ENCODE measurements at places on chromosomes 1 and 21.
A peak's percentile ranks its signal among the peaks of the same experiment; 100 is the strongest.

DNA sequence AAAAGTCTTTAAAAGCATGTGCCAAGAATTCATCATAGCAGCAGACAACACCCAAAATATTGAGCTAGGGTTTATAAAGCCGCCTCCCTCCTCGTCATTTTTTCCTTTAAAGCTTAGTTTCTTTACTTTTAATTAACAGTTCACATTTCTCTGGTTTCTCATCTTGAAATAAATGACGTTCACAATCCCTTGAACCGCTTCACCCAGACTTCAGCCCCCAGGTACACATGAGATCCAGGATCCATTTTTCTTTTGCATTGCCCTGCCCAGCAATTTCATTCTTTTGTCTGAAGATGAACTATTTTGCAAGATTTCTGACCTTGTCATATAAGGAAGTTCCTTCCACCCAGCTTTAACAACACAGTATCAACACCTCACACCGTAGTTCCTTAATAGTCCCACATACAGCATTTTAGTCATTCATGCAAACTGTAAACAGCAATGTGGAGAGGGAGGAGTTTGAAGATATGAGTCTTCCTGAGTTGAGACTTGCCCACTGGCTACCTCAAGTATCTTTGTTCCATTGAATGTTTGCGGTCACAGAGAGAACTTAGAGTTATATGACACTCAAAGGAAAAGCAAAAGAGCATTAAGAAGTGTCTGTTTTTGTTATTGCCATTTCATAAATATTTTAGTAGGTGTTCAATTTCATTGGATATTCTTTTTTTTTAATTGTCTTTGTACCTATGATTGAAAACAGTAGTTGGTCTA, 35.3 kb upstream of the CACYBP start:
- peak overlapping the region; percentile 18 for H3K4me3 ChIP-seq
- H3K36me3 ChIP-seq, result peaks cover 4% of the 10 kb centered on the region
- no peaks in the 10 kb centered on the region for H3K27me3 ChIP-seq
- H3K4me1 ChIP-seq, result peaks cover 51% of the 10 kb centered on the region

DNA sequence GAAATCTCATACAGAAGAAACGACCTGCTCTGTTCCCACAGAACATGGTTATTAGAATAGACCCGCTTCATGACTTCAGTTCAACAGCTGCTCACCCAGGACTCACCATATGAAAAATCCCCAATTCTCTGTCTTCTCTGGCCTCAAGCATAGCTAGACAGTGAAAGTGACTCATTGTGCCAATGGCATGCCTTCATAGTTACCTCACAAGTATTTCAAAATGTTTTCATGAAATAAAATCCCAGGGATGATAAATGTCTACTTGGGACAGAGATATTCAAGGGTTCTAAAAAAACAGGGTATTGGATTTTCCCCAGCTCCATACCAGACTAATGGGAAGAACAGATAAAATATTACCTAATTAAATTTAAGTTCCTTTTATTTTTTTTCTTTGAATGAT, 82.3 kb downstream of the NOTCH2 start:
- H3K4me3 ChIP-seq, result no peak overlapping the region
- DNase-seq, result no peak
- H3K36me3 ChIP-seq, result peaks cover 16% of the 10 kb centered on the region
- peaks cover 18% of the 10 kb centered on the region for H3K4me1 ChIP-seq

GRCh38 chr1:211967704-211968103, 67.7 kb downstream of the INTS7 start:
- no peak overlapping the region for H3K4me3 ChIP-seq
- peaks cover 11% of the 10 kb centered on the region for H3K4me1 ChIP-seq
- no peaks in the 10 kb centered on the region for H3K27me3 ChIP-seq
- H3K36me3 ChIP-seq, result peaks cover 30% of the 10 kb centered on the region

DNA sequence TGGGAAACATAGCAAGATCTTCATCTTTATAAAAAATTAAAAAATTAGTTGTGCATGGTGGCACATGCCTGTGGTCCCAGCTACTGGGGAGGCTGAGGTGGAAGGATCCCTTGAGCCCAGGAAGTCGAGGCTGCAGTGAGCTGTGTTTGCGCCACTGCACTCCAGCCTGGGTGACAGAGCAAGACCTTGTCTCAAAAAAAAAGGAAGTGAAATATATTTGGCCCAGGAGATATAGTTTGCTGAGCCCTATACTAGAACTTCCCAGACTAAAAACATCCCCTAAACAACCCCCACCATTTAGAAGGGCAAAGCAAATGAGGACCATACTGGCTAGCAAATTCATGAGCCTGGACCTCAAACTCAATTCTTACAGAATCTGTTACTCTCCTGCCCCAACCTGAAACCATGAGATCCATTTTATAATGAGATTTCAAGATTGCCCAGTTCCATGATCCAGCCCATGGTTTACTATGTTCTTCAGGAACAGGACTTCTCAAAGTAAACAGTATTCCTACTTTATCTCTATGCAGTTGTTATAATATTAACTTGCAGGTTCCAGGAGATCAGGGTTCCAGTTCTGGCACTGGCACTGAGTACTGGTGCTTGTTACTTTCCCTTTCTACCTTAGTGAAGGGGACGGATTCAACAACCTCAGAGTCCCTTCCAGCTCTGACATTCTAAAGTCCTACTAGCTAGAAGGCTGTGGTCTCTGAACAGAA, 48.9 kb upstream of the TADA1 start:
- peak; percentile 26 for DNase-seq
- no peak overlapping the region for H3K4me3 ChIP-seq
- no peaks in the 10 kb centered on the region for H3K36me3 ChIP-seq
- peaks cover 26% of the 10 kb centered on the region for H3K4me1 ChIP-seq

GRCh38 chr1:223860051-223860622, 14.4 kb upstream of the TP53BP2 start:
- H3K4me1 ChIP-seq, result no peaks in the 10 kb centered on the region
- DNase-seq, result no peak

- H3K27me3 ChIP-seq, result no peaks in the 10 kb centered on the region
- H3K4me3 ChIP-seq, result no peak overlapping the region
- H3K27ac ChIP-seq, result no peak overlapping the region
- no peak for DNase-seq
- no peaks in the 10 kb centered on the region for H3K4me1 ChIP-seq
Observed at GRCh38 chr1:50568782-50569181, 145.5 kb upstream of the DMRTA2 start.

GRCh38 chr1:229993060-229993459, 74.0 kb upstream of the GALNT2 start:
- no peaks in the 10 kb centered on the region for H3K27me3 ChIP-seq
- DNase-seq, result no peak
- H3K4me3 ChIP-seq, result no peak overlapping the region

DNA sequence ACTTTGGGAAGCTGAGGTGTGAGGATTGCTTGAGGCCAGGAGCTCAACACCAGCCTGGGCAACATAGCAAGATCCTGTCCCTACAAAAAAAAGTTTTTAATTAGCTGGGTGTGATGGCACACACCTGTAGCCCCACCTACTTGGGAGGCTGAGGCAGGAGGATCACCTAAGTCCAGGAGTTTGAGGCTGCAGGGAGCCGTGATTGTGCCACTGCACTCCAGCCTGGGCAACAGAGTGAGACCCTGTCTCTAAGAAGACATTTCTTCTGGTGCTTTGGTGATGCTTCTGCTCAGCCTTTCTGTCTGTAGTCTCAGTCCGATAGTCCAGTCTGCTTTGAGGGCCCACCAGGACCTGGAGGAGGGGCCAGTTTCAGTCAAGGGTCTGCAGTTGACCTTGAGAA, 8.3 kb downstream of the PGD start:
- peaks cover 57% of the 10 kb centered on the region for H3K36me3 ChIP-seq
- no peaks in the 10 kb centered on the region for H3K4me1 ChIP-seq
- no peaks in the 10 kb centered on the region for H3K27me3 ChIP-seq
- DNase-seq, result no peak
- no peak overlapping the region for H3K27ac ChIP-seq
- H3K4me3 ChIP-seq, result no peak overlapping the region

- H3K4me3 ChIP-seq, result no peak overlapping the region
- peaks cover 34% of the 10 kb centered on the region for H3K27me3 ChIP-seq
- H3K4me1 ChIP-seq, result no peaks in the 10 kb centered on the region
- H3K27ac ChIP-seq, result no peak overlapping the region
- H3K36me3 ChIP-seq, result no peaks in the 10 kb centered on the region
- no peak for DNase-seq
Observed at GRCh38 chr1:37325509-37326437, 148.6 kb upstream of the ZC3H12A start.

- H3K36me3 ChIP-seq, result peaks cover 31% of the 10 kb centered on the region
- H3K4me1 ChIP-seq, result peaks cover 7% of the 10 kb centered on the region
- no peak for DNase-seq
- H3K4me3 ChIP-seq, result no peak overlapping the region
- no peaks in the 10 kb centered on the region for H3K27me3 ChIP-seq
- H3K27ac ChIP-seq, result no peak overlapping the region
Observed at GRCh38 chr1:33167650-33168447, 14.0 kb downstream of the TRIM62 start.

DNA sequence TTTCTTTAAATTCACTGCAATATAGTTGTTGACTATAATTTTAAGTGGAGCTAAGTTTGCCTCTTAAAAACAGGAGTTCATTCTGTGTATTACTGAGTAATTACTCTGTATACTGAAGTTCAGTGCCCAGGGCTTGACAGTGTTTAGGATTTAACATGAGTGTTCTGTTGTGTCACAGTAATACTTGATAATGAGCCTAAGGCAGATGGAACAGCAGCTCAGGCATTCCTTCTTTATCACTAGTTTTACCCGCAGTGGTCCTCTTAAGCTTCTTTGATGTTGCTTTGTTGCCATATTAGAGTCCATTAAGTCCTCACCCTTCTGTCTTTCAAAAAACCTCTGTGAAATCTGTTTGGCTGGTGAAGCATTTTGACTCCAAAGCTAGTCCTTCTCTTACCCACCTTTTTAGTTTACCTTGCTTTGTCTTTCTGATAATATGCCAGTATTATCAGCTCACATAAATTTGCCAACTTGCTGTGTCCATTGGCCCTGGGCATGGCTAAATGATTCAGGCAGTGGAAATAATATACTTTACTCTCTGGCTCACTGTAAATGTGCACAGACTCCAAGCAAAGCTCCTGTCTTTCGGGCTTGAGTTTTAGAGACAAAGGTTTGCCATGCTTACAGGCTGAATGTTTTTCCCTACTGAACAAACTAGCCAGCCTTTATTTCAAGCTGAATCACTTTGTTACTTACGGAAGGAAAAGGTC, 17.7 kb downstream of the HIPK1 start:
- DNase-seq, result no peak
- H3K36me3 ChIP-seq, result peaks cover 31% of the 10 kb centered on the region
- H3K4me1 ChIP-seq, result peaks cover 33% of the 10 kb centered on the region

- H3K27ac ChIP-seq, result no peak overlapping the region
- no peaks in the 10 kb centered on the region for H3K36me3 ChIP-seq
- H3K4me3 ChIP-seq, result no peak overlapping the region
- DNase-seq, result no peak
- H3K27me3 ChIP-seq, result no peaks in the 10 kb centered on the region
- no peaks in the 10 kb centered on the region for H3K4me1 ChIP-seq
Observed at GRCh38 chr1:7501084-7501491, 270.0 kb upstream of the VAMP3 start.

- no peak for DNase-seq
- H3K36me3 ChIP-seq, result no peaks in the 10 kb centered on the region
- H3K4me3 ChIP-seq, result no peak overlapping the region
- no peak overlapping the region for H3K27ac ChIP-seq
- H3K27me3 ChIP-seq, result no peaks in the 10 kb centered on the region
Observed at GRCh38 chr1:14650951-14651350, 52.5 kb downstream of the KAZN start.

DNA sequence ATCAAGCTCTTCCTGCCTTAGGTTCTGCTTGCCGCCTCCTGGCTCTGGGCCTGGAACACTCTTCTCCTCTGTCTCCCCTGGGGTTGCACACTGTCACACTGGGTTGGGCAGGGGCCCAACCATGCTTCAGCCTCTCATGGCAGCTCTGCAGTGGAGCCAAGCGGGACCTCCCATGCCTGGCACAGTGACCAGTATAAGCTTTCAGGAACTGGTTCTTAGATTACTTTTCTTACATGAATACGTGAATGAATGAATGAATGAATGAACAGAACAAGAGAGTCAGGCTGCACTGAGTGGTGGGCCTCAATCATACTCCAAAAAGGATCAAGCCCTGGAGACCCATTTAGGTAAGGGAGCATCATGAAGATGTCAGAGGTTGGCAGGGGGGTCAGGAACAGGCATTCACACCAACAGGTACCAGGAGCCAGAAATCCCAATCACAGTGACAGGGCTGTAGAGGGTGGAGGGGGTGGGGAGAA, 30.8 kb upstream of the TMEM125 start:
- H3K36me3 ChIP-seq, result peaks cover 6% of the 10 kb centered on the region
- H3K4me3 ChIP-seq, result no peak overlapping the region
- DNase-seq, result no peak
- peak overlapping the region; percentile 82 for H3K27ac ChIP-seq
- H3K27me3 ChIP-seq, result peaks cover 6% of the 10 kb centered on the region

GRCh38 chr1:245304698-245305097, 149.9 kb downstream of the KIF26B start:
- H3K4me1 ChIP-seq, result no peaks in the 10 kb centered on the region
- no peak overlapping the region for H3K27ac ChIP-seq
- no peaks in the 10 kb centered on the region for H3K27me3 ChIP-seq
- DNase-seq, result no peak
- H3K4me3 ChIP-seq, result no peak overlapping the region

DNA sequence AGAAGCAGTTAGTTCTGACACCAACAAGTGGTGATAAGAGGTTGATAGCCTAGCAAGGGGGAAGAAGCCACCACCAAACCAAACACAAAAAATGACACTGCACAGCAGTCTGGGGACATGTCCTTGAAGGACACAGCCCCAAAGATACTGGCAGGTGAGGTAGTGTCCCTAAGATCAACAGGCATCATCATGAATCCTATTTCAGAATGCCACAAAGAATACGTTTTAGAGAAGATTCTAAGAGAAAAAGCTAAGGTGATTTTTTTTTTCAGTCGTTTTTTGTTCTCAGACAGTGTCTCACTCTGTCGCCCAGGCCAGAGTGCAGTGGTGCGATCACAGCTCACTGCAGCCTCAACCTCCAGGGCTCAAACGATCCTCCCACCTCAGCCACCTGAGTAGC, 19.6 kb downstream of the MTHFR start:
- peaks cover 53% of the 10 kb centered on the region for H3K4me1 ChIP-seq
- peaks cover 13% of the 10 kb centered on the region for H3K36me3 ChIP-seq
- H3K4me3 ChIP-seq, result no peak overlapping the region
- no peaks in the 10 kb centered on the region for H3K27me3 ChIP-seq
- no peak overlapping the region for H3K27ac ChIP-seq

DNA sequence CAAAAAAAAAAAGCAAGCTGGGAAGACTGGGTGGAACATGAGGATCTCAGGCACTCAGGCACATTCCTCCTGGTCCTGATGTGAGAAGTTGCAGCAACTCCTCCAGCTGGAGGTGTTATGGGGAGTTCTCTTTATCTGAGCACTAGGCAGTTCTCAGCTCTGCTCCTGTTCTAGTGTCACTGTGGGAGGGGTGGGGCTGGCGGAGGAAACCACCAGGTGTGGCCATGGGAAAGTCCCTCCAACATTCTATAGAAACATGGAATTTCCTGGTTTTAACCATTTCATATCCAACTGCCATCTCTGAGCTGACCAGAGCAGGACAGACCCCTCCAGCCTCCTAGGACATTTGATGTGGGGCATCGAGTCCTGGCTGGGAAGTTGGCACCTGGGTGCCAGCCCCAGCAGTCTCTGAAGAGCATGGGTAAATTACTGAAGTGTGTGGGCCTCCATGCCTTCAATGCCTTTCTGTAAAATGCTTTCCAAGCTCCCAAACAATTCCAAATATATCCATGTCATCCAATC, 804 bp upstream of the IKBKE start:
- peaks cover 20% of the 10 kb centered on the region for H3K36me3 ChIP-seq
- H3K4me3 ChIP-seq, result peak overlapping the region; percentile 88
- peak overlapping the region; percentile 83 for H3K27ac ChIP-seq
- peaks cover 89% of the 10 kb centered on the region for H3K4me1 ChIP-seq

- no peaks in the 10 kb centered on the region for H3K36me3 ChIP-seq
- no peak overlapping the region for H3K4me3 ChIP-seq
- H3K27me3 ChIP-seq, result no peaks in the 10 kb centered on the region
- no peaks in the 10 kb centered on the region for H3K4me1 ChIP-seq
- no peak for DNase-seq
- no peak overlapping the region for H3K27ac ChIP-seq
Observed at GRCh38 chr1:192920412-192920811, 111.6 kb downstream of the RGS2 start.
